RPMI7951 (cell line): ENCODE measurements at places on chromosomes 12 and 14. TPM values are rescaled to one million over a fixed set of nuclear protein-coding genes. Genes with fewer than 3 reads are reported as not detected.

GRCh38 chr12:77941401-77941800, 110.7 kb downstream of the NAV3 start:
- DNase-seq = no peak

DNA sequence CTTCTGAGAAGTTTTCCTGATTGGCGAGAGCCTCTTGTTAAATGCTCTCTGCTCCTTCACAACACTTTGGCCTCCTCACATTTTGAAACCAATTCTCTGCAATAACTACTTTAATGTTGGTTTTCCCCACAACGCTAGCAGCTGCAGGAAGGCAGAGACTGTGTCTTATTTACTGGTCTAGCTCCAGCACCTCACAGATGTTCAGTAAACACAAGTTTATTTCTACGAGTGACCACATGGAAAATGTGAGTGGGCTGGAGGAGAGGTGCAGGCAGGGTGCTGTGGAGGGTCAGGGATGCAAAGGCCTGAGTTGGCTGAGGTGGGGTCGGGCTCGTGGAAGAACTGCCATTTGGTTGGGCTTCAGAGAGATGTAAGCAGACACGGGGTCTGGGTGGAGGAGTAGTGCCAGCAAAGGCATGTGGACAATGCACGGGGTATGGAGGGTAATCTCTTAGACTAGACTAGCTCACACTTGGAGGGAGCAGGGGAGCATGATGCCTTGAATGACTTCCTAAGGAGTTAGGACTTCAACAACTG, 117.4 kb upstream of the RTL1 start:
- no peak for DNase-seq

DNA sequence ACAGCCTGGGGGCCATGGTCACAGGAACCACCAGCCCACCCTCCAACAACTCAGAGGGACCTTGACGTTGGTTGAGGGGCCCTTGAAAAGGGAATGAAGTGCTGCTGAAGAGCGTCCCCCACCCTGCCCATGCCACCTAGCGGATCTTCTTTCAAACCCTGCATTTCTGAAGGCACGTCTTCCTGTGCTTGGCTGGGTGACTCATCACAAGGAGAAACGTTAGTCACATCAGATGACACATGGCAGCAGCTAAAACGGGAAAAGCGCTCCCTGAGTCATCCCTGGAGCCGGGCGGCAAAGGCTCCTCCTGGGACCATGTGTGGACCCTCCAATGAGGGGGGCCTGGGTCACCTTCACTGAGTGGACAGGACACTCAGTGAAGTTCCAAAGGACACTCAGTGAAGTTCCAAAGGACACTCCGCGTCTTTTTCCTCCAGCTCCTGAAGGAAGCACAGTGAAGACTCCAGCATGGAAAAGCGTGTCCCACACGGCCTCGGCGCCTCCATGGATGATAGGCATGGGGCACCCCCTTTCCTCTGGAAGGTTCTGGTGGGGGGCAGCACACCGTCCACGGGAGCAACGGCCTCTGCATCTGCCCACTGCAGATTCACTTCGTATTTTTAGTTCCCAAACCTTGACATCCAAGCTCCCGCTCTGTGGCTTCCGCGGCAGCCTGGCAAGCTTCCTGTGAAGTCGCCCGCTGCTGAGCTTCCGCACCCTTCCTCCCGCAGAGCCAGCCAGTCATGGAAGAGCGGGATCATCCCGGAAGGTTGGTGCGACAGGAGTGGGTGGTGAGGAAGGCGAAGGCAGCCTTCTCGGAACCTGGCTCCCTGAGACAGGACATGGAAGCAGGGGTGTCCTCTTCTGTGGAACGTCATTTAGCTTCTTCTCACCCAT, 383.4 kb downstream of the VRK1 start:
- peak; percentile 95 for DNase-seq

- no peak for DNase-seq
Observed at GRCh38 chr12:105229371-105229770, 6.6 kb downstream of the APPL2 start.

- peak; percentile 32 for DNase-seq
Observed at GRCh38 chr14:36553656-36554260, 28.7 kb downstream of the NKX2-8 start.

DNA sequence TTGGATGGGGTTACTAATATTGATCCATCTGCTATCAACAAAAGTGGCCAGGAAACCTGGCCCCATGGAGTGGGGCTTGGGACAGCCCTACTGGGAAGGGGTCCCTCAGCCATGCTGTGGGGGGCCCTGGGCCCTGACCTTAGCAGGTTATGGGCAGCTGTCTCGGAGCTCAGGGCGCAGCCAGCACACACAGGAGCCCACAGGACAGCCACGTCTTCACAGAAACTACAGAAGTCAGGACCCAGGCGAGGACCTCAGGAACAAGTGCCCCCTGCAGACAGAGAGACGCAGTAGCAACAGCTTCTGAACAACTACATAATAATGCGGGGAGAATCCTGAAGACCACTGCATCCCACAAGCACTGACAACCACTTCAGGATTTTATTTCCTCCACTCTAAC, 11.9 kb upstream of the FKBP11 start:
- no peak for DNase-seq

DNA sequence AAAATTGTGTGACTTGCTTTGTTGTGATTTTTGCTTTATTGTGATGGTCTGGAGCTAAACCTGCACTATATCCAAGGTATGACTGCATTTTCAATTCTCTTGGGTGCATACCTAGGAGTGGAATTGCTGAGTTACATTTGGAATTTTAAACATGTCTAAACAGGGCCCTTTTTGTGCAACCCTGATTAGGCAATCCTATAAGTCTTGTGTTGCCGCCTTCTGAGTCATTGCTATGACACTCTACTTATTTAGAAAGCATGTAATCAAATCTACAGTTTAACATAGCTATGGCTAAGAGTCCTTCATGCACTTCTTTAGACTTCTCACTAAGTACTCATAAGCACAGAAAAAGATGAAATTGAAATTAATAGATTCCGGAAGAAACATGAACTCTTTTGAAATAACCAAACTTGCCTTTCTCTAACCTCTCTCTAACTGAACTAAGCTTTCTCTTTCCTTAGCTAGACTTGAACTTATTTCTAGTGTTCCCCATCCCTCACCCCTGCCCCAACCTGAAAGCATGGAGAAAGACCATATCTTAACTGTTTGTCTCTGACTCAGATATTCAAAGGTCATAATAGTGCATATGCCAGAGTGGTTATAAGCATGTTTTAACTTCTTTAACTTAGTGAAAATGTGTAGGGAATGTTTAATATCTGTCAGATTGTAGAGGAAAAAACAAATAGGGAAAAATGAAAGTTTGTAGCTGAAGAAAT, 203.0 kb downstream of the SNAPC1 start:
- DNase-seq = peak; percentile 59

- DNase-seq = peak; percentile 37
Observed at GRCh38 chr12:58007875-58008274, 66.5 kb downstream of the ATP23 start.

DNA sequence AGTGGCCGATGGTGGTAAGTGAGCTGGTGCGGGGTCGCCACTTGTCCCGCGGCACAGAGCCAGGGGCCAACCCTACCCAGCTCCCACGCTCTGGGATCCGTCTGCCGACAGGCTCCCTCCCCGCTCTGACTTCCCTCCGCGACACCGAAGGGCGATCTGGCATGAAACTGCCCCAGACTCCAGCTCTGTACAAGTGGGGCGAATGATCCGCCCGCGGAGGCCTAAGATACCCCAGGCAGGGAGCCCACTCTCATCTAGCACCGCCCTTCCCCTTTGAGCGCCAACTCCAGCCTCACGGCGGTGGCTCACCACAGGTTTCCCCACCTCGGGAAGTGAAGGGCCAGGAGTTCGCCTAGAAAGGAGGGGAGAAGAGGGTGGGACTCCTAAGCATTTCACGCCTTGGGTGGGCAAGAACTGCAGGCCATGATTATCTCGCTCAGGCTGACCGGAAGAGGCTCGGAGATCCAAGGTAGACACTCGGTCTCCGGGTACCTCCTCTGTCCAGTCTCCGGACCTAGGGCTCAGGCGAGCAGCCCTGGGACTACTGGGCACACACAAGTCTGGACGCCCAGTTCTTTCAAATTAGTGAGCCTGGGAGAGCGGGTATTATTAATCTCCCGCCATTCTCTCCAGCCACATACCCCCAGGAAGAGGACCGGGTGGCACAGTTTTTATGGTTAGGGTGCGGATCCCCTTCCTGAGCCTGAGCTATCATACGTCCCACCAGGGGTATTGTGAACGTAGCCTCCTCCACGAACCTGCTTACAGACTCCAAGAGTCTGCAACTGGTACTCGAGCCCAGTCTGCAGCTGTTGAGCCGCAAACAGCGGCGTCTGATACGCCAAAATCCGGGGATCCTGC, 849 bp downstream of the WNT1 start:
- no peak for DNase-seq

- DNase-seq = peak; percentile 65
Observed at GRCh38 chr12:49776413-49776812, 35.1 kb downstream of the TMBIM6 start.

DNA sequence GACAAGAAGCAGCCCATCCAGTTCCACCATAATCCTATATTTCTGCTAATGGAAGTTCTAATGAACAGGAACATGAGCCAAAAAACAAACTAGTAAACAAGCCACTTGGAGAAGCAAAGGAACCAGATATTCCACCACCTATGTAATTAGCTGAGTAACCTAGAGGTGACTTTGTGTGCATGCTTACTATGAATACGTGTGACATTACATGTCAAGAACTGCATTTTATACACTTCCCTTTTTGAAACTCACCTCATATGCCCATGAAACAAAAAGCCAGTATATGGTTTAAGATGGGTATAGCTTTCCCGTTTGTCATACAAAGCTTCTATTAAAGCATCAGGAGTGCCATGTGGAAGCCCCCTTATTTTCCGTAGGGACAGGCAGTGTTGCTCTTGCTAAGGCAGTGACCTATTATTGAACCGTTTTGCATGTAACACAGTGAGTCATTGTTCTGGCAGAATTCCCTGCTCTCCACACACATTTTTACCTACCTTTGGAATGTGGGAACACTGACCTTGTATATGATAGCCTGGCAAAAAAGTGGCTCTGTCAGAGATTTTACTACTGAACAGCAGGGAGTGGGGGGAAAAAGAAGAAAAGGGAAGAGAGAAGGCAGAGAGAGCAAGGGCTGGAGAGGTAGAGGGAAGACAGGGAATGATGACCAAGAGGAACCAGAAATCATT, 34.8 kb upstream of the FRMD6 start:
- peak; percentile 94 for DNase-seq

- no peak for DNase-seq
Observed at GRCh38 chr12:28177461-28177860, 12.8 kb upstream of the CCDC91 start.

DNA sequence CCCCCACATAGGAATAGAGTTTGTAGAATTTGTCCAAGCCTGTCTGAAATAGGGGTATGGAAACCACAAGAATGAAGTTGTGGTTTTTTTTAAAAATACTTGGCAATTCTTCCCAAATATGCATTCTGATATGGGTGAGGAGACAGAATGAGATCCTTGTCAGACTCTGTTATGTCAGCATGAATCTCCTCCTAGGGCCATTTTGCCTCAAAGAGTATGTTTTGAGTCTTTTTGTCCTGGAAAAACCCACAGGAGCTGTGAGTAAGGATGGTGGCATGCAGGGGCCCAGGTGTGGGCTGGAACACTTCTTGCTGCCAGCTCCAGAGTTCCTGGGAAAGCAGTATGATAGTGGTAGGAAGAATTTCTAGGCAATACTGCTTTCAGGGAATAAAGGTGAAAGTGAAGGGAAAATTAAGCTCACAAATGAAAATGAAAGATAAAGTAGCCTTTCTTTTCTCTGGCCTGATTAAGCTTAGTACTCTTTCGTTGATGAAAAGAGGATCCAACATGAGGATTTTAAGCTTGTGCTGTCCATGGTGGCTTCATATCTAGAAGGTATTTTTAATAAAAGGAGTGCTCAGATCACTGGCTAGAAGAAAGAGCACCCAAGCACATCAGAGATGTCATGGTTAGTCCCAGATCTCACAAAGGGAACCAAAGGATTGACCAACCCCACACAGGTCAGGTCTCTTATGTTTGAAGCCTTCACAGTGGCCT, 130.8 kb downstream of the LLPH start:
- DNase-seq = peak; percentile 87

GRCh38 chr12:129589503-129589902, 314.3 kb downstream of the TMEM132D start:
- no peak for DNase-seq

GRCh38 chr12:24909667-24910066, 39.2 kb downstream of the BCAT1 start:
- DNase-seq = peak; percentile 92

GRCh38 chr14:87840906-87841305, 152.1 kb downstream of the GALC start:
- no peak for DNase-seq

AICDA gene
- total RNA-seq = not detected in 2 replicates

PRPF40B gene
- total RNA-seq = 4.0 and 6.6 TPM in 2 replicates

MMP17 gene
- total RNA-seq = 48.7 and 50.9 TPM in 2 replicates

TULP3 gene
- 34.2 and 42.8 TPM in 2 replicates for total RNA-seq

SOCS4 gene
- total RNA-seq = 12.3 and 16.0 TPM in 2 replicates
